Thoracic aorta (tissue), 2 donors: ENCODE measurements at places on chromosomes 6 and 20. TPM values are rescaled to one million over a fixed set of nuclear protein-coding genes. Genes with fewer than 3 reads are reported as not detected.
A peak's percentile ranks its signal among the peaks of the same experiment; 100 is the strongest.

DNA sequence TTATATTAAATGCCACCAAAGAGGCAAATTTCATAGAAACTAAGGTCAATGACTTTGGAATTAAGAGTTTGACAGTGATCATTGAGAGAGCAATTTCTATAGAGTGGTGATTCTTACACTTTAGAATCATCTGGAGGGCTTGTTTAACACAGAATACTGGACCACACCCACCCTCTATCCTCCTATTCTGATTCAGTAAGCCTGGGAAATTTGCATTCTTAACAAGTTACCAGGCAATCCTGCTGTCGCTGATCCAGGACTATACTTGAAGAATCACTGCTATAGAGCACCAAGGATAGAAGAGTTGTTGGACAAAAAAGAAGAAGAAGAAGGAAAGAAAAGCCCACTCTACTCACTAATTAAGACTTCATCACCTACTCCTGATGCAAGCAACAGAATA is 21.3 kb upstream of the TBX18 start:
- no peaks in the 10 kb centered on the region for H3K4me1 ChIP-seq
- H3K36me3 ChIP-seq, result no peaks in the 10 kb centered on the region
- H3K27me3 ChIP-seq, result no peaks in the 10 kb centered on the region

The PGC gene
- not detected for total RNA-seq

- no peaks in the 10 kb centered on the region for H3K36me3 ChIP-seq
- H3K27ac ChIP-seq, result no peak overlapping the region
- H3K4me3 ChIP-seq, result no peak overlapping the region
- H3K27me3 ChIP-seq, result no peaks in the 10 kb centered on the region
- no peaks in the 10 kb centered on the region for H3K4me1 ChIP-seq
Observed at GRCh38 chr20:37154684-37155298, 24.3 kb upstream of the RPN2 start.

- H3K4me3 ChIP-seq, result no peak overlapping the region
- no peak for DNase-seq
- no peaks in the 10 kb centered on the region for H3K36me3 ChIP-seq
- no peak overlapping the region for H3K27ac ChIP-seq
- no peaks in the 10 kb centered on the region for H3K4me1 ChIP-seq
- H3K27me3 ChIP-seq, result no peaks in the 10 kb centered on the region
Observed at GRCh38 chr6:14259594-14260152, 142.1 kb downstream of the CD83 start.

DNA sequence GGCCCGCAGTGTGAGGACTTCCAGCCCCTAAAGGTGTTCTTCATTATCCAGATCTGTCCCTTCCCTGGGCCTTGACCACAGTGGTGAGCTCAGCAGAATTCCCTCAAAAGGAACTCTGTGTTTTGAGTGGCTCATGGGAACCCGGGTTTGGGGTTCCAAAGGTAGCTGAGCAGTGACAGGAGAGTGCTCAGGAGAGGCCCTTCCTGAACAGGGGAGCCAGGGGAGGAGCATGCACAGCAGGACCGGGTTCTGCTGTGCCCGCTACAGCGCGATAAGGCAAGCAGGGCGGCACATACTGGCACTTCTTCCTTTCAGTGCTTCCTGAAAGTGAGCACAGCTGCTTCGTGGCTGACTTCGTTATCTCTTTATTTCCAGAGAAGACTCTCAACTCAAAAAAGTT is 88.3 kb downstream of the SSR1 start:
- H3K4me1 ChIP-seq, result peaks cover 5% of the 10 kb centered on the region
- H3K4me3 ChIP-seq, result no peak overlapping the region
- no peaks in the 10 kb centered on the region for H3K27me3 ChIP-seq
- H3K27ac ChIP-seq, result no peak overlapping the region

The OR2B3 gene
- not detected for total RNA-seq

The ESR1 gene
- 4.9 TPM for total RNA-seq

The PLG gene
- total RNA-seq, result not detected

The VSX1 gene
- not detected for total RNA-seq

- H3K36me3 ChIP-seq, result no peaks in the 10 kb centered on the region
- peak overlapping the region; percentile 48 for H3K4me3 ChIP-seq
- H3K27me3 ChIP-seq, result no peaks in the 10 kb centered on the region
- H3K4me1 ChIP-seq, result peaks cover 12% of the 10 kb centered on the region
Observed at GRCh38 chr20:1336699-1337367, 7.9 kb upstream of the SDCBP2 start.

- no peaks in the 10 kb centered on the region for H3K36me3 ChIP-seq
- DNase-seq, result no peak
- no peak overlapping the region for H3K4me3 ChIP-seq
- H3K27ac ChIP-seq, result no peak overlapping the region
Observed at GRCh38 chr6:25219216-25219916, 59.8 kb upstream of the CARMIL1 start.

- H3K4me3 ChIP-seq, result no peak overlapping the region
- DNase-seq, result no peak
- no peaks in the 10 kb centered on the region for H3K36me3 ChIP-seq
- H3K27me3 ChIP-seq, result no peaks in the 10 kb centered on the region
- H3K27ac ChIP-seq, result no peak overlapping the region
Observed at GRCh38 chr6:45209762-45210161, 118.4 kb upstream of the RUNX2 start.

The GGTLC1 gene
- not detected for total RNA-seq

DNA sequence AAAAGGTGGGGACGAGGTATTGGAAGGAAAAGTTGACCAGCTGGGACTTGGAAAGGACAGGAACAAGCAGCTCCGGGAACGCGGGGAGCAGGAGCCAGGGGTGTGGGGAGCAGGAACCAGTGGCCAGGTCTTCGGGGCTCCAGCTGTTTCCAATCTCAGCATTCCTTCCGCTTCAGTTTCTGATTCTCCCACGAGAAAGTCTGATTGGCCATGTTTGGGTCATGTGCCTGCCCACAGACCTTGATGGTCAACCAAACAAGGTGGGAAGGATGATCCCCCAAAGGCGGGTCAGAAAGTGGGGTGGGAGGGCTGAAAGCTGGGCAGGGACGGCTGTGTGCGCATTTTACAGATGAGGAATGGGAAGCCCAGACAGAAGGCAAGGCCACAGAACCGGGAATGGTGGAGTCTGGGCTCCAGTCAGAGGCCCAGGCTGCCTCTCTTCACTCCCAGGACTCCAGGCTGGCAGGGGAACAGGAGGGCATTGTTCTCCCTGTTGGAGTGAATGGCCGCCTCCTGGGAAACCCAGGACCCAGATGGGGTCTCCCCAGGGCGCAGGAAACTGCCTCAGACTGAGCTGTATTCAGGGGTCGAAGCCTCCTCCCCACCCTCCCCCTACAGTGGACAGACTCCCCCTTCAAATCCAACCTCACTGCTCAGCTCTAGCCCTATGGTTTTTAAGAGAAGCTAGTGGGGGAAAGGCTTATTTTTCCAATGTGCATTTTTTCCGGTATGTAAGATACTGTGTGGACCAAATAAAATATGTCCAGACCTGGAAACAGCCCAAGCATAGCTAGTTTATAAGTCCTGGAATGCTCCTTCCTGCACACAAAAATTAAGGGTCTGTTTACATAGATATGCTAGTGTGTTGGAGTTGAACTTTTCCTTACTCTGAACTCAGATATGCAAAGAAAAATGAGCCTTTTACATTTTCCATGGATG is 12.2 kb upstream of the PTGIS start:
- peak overlapping the region; percentile 91 for H3K27ac ChIP-seq
- no peaks in the 10 kb centered on the region for H3K36me3 ChIP-seq
- H3K27me3 ChIP-seq, result no peaks in the 10 kb centered on the region
- DNase-seq, result no peak
- H3K4me1 ChIP-seq, result peaks cover 36% of the 10 kb centered on the region

GRCh38 chr6:121764493-121764892 is 329.0 kb downstream of the GJA1 start:
- H3K27me3 ChIP-seq, result no peaks in the 10 kb centered on the region
- no peaks in the 10 kb centered on the region for H3K36me3 ChIP-seq
- no peak for DNase-seq
- H3K27ac ChIP-seq, result no peak overlapping the region

- H3K27me3 ChIP-seq, result no peaks in the 10 kb centered on the region
- no peaks in the 10 kb centered on the region for H3K36me3 ChIP-seq
- H3K27ac ChIP-seq, result no peak overlapping the region
- no peak for DNase-seq
- no peak overlapping the region for H3K4me3 ChIP-seq
- H3K4me1 ChIP-seq, result no peaks in the 10 kb centered on the region
Observed at GRCh38 chr6:6508643-6509042, 79.9 kb upstream of the LY86 start.

DNA sequence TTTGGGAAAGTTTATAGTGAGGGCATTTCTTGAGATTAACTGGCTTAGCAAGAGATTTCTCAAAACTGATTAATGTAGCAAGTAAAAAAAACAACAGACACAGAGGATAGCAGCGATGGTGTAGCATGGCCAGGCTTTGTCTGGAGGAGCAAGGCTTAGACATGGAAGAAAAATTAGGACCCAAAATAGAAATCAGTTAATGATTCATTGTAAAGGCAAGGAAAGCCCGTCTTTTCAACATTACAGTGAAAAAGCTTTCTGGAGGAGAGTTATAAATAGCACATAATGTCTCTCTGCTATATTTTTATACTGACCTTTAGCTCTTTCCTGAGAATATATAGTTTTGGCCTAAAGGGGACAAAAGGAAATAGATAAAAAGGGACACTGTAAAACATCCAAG is 45.1 kb downstream of the FNDC1 start:
- H3K27me3 ChIP-seq, result no peaks in the 10 kb centered on the region
- peaks cover 42% of the 10 kb centered on the region for H3K4me1 ChIP-seq
- DNase-seq, result no peak
- H3K4me3 ChIP-seq, result no peak overlapping the region
- H3K36me3 ChIP-seq, result no peaks in the 10 kb centered on the region

- peak overlapping the region; percentile 80 for H3K4me3 ChIP-seq
- H3K36me3 ChIP-seq, result no peaks in the 10 kb centered on the region
- H3K27ac ChIP-seq, result no peak overlapping the region
- no peaks in the 10 kb centered on the region for H3K27me3 ChIP-seq
Observed at GRCh38 chr6:152636021-152636608, 1.0 kb downstream of the SYNE1 start.

The UTRN gene
- 163 TPM for total RNA-seq

GRCh38 chr6:168611691-168612090 is 170.7 kb downstream of the SMOC2 start:
- no peak overlapping the region for H3K27ac ChIP-seq
- no peaks in the 10 kb centered on the region for H3K27me3 ChIP-seq
- DNase-seq, result no peak
- peaks cover 17% of the 10 kb centered on the region for H3K36me3 ChIP-seq
- peaks cover 13% of the 10 kb centered on the region for H3K4me1 ChIP-seq
- H3K4me3 ChIP-seq, result no peak overlapping the region

- H3K4me1 ChIP-seq, result peaks cover 15% of the 10 kb centered on the region
- H3K4me3 ChIP-seq, result no peak overlapping the region
- no peak overlapping the region for H3K27ac ChIP-seq
- peaks cover 9% of the 10 kb centered on the region for H3K27me3 ChIP-seq
Observed at GRCh38 chr20:51803148-51803854, 980 bp upstream of the SALL4 start.

DNA sequence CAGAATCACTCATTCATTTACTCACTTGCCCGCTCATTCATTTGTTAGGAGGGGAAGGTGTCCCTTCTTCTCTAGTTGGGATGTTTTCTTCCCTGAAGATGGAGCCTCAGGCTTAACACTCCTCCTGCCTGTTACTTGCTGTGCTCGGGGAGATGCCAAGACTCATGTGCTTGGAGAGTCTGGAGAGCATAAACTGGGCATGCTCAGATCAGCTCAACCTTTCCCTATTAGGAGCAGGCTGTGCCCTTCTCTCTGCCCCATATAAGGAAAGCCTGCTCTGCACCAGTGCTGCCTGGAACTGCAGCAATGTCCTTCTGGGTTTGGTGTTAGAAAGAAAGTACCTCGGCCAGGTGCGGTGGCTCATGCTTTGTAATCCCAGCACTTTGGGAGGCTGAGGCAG is 18.0 kb upstream of the UBE2V1 start:
- peaks cover 29% of the 10 kb centered on the region for H3K36me3 ChIP-seq
- peaks cover 26% of the 10 kb centered on the region for H3K4me1 ChIP-seq
- H3K4me3 ChIP-seq, result peak overlapping the region; percentile 30
- H3K27me3 ChIP-seq, result no peaks in the 10 kb centered on the region

The MYL9 gene
- total RNA-seq, result 1,491 TPM

DNA sequence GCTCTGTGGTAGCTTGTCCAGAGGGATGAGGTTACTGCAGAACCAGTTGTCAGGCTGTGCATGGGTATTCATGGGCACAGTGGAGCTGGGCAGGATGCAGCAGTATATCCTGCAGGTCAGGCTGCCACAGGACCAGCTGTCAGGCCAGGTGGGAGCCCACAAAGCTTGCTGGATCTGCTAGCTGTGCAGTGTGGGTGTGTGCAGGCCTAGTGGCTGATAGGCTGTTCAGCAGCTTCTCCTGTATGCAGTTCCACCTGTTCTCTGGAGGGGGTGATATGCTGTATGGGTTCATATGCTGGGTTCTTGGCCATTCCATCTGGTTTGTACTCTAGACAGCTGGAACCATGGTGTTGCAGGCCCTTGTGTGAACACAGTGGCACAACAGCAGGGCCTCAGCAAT is 40.6 kb upstream of the TPD52L1 start:
- H3K27ac ChIP-seq, result no peak overlapping the region
- H3K4me3 ChIP-seq, result no peak overlapping the region
- H3K4me1 ChIP-seq, result no peaks in the 10 kb centered on the region
- H3K36me3 ChIP-seq, result no peaks in the 10 kb centered on the region
- DNase-seq, result no peak

GRCh38 chr20:26163890-26164289 is 467.2 kb upstream of the ZNF337 start:
- no peaks in the 10 kb centered on the region for H3K36me3 ChIP-seq
- no peak overlapping the region for H3K4me3 ChIP-seq
- no peaks in the 10 kb centered on the region for H3K27me3 ChIP-seq
- no peaks in the 10 kb centered on the region for H3K4me1 ChIP-seq

GRCh38 chr6:1015825-1016224 is 296.1 kb upstream of the FOXQ1 start:
- DNase-seq, result no peak
- no peak overlapping the region for H3K4me3 ChIP-seq
- no peaks in the 10 kb centered on the region for H3K27me3 ChIP-seq

The ZBTB46 gene
- 9.3 TPM for total RNA-seq

GRCh38 chr6:39266375-39266774 is 37.1 kb upstream of the KCNK5 start:
- DNase-seq, result no peak
- no peak overlapping the region for H3K27ac ChIP-seq
- no peak overlapping the region for H3K4me3 ChIP-seq
- H3K4me1 ChIP-seq, result no peaks in the 10 kb centered on the region
- H3K36me3 ChIP-seq, result no peaks in the 10 kb centered on the region

DNA sequence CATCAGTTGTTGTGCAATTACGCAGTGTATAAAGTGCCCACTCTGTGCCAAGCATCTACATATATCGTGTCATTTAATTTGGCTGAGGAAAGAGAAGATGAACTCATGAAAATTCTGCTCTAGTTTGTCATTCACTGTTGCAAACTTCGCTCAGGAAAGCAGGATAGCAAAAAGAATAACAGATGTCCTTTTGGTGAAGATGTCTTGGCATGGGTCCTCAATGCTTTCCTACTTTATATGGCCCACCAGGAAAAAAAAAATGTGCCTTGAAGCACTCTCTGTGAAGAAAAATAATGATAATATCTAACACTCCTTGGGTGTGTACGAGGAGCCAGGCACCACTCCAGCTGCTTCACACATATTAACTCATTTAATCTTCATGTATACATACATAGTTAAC is 5.6 kb upstream of the PHACTR1 start:
- no peak overlapping the region for H3K4me3 ChIP-seq
- H3K4me1 ChIP-seq, result no peaks in the 10 kb centered on the region
- DNase-seq, result no peak
- no peaks in the 10 kb centered on the region for H3K36me3 ChIP-seq
